ENCODE measurements at places on chromosomes 7 and 10. TPM values are rescaled to one million over a fixed set of nuclear protein-coding genes. Genes with fewer than 3 reads are reported as not detected.

Gene CDNF
- 3.7 TPM for total RNA-seq

- DNase-seq: no peak
These were observed 131.5 kb upstream of the LAMB4 start for GRCh38 chr7:108261560-108262255.

DNA sequence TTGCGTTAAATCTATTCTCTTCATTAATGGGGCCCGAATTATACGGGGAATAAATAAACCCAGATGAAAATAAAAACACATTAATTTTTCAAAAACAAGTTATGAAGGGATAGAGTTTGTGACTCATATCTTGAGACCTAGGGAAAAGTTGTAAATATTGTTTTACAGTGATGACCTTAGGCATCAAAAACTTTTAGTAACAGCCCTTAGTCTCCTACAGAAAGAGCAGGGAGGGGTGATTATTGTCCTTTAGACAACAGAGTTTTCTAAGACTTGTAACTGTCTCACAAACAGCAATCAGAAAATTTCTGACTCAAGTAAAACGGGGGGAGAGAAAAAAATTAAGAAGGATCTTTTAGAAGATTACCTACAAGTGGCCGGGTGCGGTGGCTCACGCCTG, 102.7 kb downstream of the COL28A1 start:
- no peak for DNase-seq

DNA sequence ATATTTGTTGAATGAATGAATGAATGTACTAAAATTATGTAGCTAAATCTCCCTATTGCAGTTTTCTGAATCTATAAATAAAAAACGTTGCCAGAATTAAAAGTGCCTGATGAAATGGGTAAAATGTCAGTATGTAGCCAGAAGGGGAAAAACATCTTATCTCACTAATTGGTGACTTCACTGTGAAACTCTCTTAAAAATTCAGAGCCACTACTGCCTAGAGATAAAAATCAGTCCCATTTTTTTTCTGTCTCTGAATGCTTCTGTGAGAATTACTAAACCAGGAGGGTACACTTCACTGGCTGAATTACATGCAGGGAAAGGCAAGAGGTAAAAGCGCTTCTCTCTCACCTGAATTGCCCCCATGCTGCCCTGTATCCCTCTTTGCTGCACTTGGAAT, 69.6 kb upstream of the HPS1 start:
- DNase-seq: no peak

DNA sequence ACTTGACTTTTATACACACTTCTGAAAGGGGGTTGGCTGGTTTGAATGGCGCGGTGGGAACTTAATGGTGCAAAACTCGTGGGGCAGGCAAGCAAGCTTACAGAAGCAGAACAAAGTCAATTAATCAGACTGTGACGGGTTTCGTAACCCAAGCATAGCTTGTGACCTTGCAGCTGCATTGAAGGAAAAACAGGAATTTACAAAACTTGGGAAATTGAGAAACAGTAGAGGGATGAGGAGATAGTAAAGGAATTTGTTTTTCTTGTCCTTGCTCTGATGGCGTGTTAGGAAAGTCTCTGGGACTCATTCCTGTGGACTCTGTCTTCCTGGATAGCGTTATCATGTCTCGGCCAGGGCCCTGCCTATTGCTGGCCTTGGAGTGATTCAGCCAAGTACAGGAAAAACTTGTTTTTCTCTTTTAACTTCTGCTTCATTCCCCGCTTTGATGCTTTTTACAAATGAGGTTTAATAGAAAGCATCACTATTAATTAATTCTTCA, 220.0 kb upstream of the KCND2 start:
- DNase-seq: no peak

- DNase-seq: no peak
These were observed 71.8 kb upstream of the LRRN3 start for GRCh38 chr7:111018960-111019736.

- no peak for DNase-seq
These were observed at the start of gene ASZ1 for GRCh38 chr7:117427258-117427701. TSS of gene ASZ1 (minus strand) at chr7:117427493. CDS start at chr7:117427460, 33 bp downstream.

DNA sequence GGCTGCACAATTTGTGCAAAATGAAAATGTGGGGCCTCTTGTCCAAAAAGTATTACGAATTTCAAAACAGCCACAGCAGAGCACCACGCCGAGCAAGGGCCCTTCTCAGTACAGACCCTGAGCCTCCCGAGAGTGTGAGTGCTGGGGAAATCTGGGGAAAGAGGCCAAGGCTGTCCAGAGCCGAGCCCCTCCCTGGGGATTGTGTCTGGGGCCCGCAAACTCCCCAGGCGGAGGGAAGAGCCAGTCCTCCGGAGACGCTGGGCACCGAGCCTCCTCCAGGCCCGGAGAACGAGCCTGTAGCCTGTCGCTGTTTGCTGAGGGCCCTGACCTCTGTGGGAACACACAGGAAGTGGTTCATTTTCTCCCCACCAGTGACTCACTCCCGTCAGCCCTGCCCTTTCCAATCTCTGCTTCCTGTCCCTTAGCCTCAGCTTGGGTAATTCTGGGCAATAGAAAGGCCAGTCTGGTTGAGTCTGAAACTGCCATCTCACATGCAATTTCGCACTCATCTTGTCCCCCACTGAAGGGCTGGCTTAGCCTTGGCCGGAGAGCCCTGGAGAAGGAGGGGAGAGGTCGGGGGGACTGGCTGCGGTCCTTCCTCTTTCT, 19.5 kb upstream of the GNA12 start:
- peak; percentile 40 for DNase-seq

- no peak for DNase-seq
These were observed 27.0 kb upstream of the PRSS1 start for GRCh38 chr7:142722248-142722794.

DNA sequence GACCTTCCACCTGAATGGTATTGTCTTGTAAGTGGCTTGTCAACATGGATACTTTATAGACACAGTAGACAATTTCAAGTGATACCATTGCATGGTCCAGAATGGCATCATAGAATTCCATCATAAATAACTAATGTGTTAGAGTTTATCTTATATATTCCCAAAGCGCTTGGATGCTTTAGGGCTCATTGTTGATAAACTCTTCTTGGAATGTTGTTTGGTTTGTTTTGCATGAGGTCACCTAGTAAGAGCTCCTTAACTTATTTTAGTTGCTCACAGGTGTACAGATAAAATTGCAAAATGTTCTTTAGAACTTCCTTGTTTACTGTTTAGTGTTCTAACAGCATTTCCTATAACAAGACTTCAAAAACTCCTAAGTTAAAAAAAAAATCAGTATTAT, 36.8 kb downstream of the SRI start:
- no peak for DNase-seq
